Dorsolateral prefrontal cortex (tissue), 122 donors: ENCODE measurements at places on chromosomes 5 and 9. TPM values are rescaled to one million over a fixed set of nuclear protein-coding genes. Genes with fewer than 3 reads are reported as not detected.

- DNase-seq, result no peak
Measured at GRCh38 chr5:39452846-39453245, 28.1 kb upstream of the DAB2 start.

DNA sequence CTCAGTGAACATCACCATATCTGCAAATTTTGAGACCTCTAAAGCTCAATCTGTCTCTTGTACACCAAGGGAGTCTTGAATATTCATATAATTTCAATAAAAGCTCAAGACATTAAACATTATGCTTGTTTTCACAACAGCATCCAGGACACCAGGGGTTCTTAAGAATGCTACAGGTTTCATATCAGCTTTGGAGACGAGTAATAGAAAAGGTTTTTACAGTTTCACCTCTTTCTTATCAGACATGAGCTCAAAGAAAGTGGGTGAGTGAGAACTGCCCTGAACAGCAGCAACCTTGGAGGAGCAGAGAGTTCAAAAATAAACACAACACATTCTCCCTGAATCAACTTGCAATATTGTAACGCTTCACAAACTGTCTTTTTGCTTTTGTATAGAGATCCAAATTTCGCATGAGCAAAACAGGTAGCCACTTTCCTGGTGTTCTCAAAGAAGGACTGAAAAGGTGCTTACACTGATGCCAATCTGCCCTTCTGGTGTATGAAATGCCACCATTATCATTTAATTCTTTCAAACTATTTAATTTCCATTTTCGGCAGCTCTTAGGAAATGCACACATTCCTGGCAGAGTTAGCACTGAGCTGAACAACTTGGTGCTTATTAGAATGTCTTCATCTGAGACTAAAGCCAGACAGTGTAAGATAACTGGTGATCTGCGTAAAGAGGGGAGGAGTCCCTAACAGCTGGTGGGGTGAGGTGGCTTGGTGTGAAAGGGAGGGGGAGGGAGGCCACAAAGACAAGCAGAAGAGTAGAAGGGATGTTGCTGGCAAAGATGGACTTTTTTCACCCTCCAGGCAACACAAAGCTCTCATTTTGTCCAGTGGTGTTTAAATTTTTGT is 535.3 kb downstream of the PDE4D start:
- no peak for DNase-seq

DNA sequence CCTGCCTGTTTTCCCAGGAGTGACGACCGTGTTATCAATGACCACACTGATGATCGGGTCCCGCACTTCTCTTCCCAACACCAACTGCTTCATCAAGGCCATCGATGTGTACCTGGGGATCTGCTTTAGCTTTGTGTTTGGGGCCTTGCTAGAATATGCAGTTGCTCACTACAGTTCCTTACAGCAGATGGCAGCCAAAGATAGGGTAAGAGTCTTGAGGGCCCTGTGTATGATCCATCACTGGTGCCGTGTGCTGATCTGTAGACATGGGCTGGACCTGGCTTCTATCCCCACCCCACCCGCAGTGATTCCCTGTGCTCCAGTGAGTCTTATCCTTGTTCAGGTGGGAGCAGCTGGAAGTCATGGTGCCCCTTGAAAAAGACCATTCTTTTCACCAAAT is 26.0 kb downstream of the GABRP start:
- no peak for DNase-seq

DNA sequence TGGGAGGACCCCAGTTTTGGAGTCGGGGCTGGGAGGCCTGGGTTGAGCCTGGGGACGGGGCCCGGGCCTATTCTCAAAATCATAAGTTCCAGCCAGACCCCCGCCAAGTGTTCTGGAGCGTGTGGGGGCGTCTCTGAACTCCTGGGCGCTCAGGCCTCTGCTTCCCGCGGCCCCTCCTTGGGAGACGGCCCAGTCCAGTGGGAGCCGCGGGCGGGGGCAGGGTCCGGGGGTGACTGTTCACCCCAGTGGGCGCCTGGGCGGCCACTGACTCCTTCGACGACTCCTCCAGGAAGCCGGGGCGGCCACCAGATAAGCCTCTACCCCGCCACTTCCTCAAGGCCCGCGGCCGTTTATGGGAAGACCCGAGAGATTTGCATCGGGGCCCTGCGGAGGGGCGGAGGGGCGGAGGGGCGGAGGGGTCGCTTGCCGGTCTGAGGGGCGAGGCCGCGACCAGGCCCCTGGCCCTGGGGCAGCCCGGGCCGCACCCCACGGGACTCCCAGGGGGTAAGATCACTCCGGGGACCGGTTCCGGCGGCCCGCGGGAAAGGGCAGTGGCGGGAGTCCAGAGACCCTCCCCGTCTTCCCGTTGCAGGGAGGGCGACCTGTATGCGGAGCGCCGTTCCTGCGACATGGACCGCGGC is 655 bp downstream of the TOR4A start:
- DNase-seq, result no peak

- DNase-seq, result no peak
Measured at GRCh38 chr9:129075996-129076639, 4.8 kb upstream of the DOLPP1 start.

CPEB4 gene
- 149 TPM for total RNA-seq

BAAT gene
- 1.3 TPM for total RNA-seq

HSD17B4 gene
- total RNA-seq, result 255 TPM

SFXN1 gene
- total RNA-seq, result 74.5 TPM
